ENCODE measurements at places on chromosomes 12 and 14.

GRCh38 chr12:2231011-2231595, 178.3 kb downstream of the CACNA1C start:
- no peak for DNase-seq

DNA sequence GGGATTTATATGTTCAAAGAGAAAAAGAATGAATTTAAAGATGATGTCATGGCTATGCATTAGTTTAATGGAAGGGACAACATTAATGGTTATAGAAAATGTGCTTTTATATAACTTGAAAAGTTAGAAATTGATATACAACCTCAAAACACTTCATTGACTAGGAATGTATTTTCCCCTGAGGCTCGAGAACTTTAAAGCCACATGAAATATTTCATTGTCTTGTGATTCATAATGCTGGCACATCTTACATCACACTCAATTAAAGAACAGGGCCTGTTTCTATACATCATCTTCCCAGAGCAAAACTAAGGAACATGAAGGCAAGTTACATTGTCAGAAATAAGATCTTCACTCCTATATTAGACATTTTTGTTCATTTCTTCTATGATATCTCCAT, 35.2 kb upstream of the PAWR start:
- no peak for DNase-seq

- no peak for DNase-seq
Observed at GRCh38 chr12:57800965-57801364, 17.6 kb downstream of the AVIL start.

DNA sequence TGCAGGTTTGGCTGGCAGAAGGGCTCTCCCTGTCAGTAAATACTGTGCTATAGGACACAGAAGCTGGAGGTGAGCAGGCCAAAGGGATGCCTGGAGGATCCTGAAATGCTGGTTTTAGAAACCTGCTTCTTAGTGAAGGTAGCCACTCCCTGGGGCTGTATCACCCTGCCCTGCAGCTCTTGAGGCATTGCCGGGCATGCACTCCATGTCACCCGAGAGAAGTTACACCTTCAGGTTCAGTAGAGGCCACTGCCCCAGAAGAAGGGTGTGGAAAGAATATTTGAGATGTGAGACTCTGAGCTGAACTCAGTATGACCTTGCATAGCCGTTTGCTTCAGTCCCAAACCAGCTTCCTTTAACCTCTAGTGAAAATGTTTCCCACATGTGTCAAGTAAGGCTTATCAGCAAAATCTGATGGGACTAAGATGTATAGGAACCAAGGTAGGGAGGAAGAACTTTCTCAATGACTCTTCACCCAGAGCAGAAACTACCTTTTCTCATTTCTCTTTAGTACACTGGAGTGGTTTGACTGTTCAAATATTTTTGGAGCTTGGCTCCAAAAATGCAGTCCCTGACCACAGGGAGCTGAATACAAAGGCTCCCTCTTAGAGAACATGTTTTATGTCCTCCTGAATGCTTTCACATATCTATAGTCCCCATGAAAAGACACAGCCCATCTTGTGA, 164.5 kb upstream of the DYRK2 start:
- peak; percentile 47 for DNase-seq

GRCh38 chr12:569803-570434, 93.3 kb downstream of the NINJ2 start:
- DNase-seq, result no peak
